ENCODE measurements at places on chromosomes 1 and 21.

DNA sequence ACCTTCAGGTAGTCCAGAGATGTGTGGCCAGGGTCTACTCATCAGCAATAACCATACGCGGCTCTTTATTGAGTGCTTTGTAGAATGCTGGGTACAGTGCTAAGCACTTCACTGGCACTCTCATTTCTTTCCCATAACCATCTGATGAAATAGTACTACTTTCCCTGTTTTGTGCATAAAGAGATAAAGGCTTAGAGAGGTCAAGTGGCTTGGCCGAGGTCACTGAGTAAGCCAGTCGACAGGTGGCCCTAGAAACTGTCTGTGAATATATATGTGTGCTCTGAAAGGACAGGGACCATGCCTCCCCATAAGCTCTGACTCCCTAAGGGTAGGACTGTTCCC is 52.8 kb downstream of the NENF start:
- no peak for DNase-seq

DNA sequence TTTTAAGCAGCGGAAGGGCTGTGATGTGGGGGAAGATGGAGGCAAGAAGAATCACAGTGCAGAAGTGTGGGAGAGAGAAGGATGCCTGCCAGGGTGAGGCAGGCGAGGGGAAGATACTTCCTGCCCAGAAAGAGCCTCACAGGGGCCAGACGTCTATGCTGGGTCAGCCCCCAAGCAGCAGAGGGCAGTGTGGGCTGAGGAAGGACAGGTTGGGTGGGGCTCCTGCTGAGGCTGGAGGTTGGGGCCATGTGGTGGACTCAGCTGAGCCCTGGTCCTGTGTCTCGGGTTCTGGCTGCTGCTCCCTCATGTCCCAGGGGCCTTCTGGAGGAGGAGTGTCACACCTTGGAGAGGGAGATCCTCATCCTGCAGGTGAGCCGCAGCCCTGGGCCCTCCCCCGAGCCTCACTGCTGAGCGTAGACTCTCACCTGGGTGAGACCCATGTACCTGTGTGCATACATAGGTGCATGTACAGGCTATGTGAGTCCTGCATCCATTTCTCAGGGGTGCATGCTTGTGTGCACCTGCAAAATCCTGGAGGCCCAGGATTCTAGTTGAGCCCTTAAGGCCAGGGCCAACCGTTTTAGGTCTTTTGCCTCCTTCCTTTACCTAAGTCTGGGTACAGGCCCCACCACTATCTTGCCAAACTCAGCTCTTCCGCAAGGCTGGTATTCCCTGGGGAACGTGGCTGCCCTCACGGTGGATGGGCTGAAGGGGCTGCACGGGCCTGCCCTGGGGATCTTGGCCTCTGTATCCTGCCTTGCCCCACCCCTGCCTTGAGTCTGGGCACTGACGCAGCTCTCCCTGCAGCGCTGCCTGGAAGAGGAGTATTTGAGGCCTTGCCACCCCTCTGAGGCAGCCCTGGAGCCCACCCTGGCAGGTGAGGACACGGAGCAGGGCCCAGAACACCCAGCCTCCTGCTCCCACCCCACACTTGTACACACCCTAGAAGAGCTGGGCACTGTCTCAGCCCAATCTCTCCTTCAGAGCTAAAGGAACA is 3.7 kb downstream of the CCDC24 start:
- peak; percentile 22 for DNase-seq

GRCh38 chr1:7385471-7386225 is 385.4 kb upstream of the VAMP3 start:
- no peak for DNase-seq

DNA sequence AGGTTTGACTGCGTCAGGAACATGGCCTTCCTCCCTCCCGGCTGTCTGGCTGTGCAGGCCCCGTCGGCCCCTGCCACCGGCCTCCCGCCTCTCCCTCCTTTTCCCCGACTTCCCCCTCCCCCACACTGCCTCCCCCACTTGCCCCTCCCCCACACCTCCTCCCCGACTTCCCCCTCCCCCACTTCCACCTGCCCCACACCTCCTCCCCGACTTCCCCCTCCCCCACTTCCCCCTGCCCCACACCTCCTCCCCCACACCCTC is 52.6 kb downstream of the SLC19A1 start:
- no peak for DNase-seq

GRCh38 chr1:109104364-109105151 is 9.4 kb upstream of the ELAPOR1 start:
- DNase-seq = peak; percentile 39

GRCh38 chr1:32247983-32248889 is 1.2 kb downstream of the FAM167B start:
- peak; percentile 57 for DNase-seq

DNA sequence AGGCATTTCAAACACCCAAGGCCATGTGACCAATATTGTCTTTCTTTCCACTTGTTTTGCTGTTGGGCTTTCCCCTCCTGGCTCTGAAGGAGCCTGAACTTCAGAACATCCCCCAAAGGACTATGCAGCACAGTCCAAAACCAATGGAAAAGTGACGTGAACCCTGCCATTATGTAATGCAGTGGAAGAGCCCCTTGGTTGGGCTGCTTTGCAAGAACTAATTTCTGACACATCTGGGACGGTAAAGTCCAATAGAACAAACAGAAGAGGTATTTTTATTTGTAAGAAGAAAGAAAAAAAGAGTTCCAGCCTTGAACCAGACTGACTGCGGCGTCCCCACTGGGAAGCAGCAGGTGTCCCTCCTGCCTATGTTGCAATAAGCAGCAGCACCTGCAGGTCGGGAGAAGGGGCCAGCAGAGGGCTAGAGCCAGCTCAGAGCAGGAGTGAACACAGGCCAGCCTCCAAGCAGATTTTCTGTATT is 116.7 kb downstream of the CDC7 start:
- DNase-seq = no peak

GRCh38 chr1:66246351-66247269 is 287.3 kb upstream of the SGIP1 start:
- no peak for DNase-seq

DNA sequence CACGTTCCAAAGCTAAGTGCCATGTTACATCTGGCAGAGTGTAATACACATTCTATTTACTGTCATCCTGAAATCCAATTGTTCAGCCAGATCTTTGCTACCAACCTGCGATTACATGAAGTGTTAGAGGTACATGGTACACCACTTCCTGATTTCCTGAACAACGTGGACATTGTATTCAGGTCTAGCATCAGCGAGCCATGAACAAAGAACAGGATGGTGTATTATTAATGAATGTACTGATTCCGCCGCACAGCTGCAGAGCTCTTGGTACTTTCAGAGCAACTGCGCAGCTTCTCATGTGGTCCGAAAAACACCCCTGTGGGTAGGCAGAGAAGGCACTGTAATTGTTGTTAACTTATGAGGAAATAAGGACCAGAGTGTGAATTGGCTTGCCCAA is 511.4 kb downstream of the AJAP1 start:
- no peak for DNase-seq

DNA sequence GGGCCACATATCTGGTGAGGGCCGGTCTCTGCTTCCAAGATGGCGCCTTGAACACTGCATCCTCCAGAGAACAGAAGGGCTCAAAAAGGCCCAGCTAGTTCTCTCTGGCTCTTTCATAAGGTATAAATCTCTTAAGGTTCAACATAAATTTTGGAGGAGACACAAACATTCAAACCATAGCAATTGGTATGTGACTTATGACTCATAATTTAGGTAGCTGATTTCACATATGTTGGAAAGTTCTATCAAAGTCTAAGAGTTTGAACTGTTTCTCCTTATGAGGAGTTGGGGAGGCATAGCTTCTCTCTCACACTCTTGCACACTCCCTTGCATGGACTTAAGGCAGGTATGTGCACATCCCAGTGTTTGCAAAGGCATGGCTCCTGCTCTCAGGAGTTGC is 5.1 kb upstream of the FYB2 start:
- DNase-seq = peak; percentile 41

GRCh38 chr1:230058626-230059025 is 8.4 kb upstream of the GALNT2 start:
- no peak for DNase-seq

DNA sequence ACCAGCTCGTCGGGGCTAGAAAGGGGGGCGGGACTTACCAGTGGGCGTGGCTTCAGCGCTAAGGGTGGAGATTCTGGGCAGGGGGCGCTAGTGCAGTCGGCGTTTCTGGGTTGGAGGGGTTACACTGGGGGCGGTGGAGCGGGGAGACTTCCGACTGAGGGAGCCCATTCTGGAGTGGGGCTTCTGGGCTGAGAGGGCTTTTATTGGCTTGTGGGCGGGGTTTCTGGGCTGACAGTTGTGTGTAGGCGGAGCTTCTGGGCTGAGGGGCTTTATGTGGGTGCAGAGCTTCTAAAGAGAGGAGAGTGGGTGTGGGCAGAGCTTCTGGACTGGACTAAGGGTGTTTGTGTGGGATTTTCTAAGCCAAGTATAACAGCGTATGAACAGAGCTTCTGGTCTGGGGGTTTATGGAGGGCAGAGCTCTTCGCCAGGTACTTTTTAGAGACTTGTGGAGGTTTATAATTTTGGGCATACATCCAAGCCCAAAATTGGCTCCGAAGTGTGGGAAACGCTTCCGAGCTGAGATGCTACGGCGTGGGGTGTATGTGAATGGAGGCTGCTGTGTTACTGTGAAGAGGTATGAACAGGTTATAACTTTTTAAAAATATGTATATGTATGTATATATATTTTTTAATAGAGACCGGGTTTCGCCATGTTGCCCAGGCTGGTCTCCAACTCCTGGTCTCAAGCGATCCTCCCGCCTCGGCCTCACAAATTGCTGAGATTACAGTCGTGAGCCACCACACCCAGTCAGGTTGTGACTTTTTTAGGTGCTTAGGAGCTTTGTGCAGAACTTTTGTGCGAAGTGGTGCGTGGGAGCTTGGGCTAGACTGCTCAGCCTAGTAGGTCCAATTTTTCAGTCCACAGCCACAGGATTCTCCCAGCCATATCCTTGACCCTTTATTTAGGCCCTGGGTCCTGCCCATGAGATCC is 825 bp downstream of the TMEM39B start:
- DNase-seq = no peak

- no peak for DNase-seq
Measured at GRCh38 chr1:150409504-150410362, 45.8 kb downstream of the RPRD2 start.

DNA sequence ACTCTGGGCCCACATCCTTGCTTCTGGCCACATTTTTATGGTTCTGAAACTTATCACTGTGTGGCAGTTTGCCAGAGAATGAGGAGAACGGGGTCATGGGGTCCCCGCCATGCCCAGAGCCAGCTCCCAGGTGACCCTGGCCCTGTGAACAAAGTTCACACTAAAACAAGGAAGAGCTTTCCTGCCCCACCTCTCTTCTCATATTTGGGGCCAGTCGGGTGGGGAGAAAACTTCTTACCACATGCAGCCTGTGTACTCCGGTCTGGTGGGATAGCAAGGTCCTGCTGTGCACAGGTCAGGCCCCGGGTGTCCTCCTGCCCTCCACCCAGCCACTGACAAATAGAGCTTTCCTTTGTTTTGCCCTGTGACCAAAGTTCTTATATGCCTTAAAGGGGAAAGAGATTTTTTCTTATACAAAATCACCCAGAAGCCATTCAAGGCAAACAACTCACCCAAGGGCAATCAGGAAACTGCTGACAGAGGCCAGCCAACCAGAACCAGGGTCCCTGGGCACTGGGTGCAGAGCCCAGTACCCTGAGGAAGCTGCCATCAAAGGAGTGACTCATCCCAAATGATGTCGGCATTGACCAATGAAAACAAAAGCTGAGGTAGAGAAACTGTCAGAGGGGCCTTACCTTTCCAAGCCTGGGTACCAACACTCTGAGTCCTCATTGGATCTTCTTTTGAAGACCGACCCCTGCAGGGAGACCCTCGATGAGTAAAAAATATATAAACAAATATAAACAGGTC is 53.6 kb downstream of the OLIG1 start:
- no peak for DNase-seq

DNA sequence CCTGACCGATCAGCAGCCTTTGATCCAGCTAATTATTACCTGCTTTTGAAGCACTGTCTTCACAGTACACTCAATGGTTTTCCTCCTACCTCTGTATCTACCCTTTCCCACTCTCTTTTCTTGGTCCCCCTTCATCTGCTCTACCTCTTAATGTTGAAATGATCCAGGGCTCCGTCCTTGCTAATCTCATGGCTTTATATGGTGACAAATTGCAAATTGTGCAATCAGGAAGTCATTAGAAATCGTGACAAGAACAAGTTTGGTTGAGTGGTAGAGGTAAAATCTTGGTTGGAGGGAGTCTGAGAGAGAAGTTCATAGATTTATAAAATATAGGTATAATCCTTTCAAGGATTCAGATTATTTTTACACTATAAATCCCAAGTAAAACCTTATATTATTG is 9.6 kb upstream of the CYB5R1 start:
- no peak for DNase-seq

DNA sequence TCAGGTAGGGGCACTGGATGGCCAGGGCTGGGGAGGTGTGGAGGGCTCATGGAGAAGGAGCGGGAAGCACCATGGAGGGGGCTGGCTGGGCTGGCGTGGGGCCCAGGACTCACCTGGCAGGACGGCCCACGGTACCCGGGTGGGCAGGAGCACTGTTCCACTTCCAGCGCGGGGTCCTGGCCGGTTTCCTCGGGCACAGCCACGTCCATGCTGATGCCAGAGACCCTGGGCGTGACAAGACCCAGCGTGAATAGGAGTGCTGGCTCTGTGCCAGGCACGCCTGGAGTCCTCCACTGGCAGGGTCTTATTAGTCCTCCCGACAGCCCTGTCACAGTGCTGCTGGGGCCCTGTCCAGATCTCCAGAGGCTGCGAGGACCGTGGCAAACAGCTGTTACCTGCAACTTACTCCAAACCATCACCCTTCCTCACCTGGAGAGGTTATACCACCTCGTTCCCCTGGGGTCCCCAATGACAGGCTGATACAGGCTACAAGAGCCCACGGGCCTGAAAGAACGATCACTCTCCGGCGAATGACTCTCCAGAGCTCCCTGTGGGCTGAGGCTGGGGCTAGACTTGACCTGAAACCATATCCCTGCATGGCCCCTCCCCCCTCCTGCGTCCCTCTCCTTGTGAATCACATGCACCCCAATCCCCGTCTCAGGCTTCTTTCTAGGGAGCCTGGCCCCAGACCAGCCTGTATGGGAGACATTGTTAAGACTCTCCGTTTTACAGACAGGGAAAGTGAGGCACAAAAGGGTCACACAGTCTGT is 62.1 kb downstream of the HSPG2 start:
- no peak for DNase-seq

DNA sequence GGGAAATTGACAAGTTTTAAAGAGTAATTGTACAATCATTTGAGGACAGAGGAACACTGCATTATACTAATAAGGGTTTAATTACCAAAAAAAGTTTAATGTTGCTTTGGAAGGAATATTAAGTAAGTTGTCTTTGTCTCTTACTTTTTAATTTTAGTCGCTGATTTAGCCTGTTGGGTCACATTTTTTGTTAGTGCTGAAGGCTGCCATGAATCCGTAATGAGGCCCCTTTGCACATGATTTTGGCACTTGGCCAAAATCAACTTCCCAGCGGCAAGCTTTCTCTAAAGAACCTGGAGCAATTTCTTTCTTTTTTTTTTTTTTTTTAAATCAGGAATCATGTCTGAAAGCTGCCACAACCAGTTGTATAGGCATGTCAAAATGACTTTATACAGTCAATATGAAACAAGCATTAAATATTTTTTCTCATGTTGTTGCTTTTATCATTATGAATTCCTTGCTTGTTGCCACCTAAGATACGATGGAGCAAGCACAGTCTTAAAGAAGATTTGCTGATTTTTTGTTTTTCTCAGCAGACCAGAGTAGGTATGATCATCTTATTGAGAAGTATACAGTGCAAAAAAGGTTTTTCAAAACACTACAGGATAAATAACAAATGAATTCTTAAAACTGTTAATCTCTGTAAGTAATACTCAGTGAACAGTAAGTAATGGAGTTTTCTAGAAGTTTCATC is 690.4 kb downstream of the USP25 start:
- DNase-seq = peak; percentile 14
